ENCODE measurements at places on chromosomes 2 and 18. TPM values are rescaled to one million over a fixed set of nuclear protein-coding genes. Genes with fewer than 3 reads are reported as not detected.

Gene CYRIA
- 1.7 TPM for total RNA-seq

Gene NTSR2
- not detected for total RNA-seq

Gene TUBA3E
- 9.5 TPM for total RNA-seq

- H3K36me3 ChIP-seq: no peaks in the 10 kb centered on the region
- peak overlapping the region; percentile 54 for H3K4me3 ChIP-seq
- DNase-seq: no peak
- no peaks in the 10 kb centered on the region for H3K4me1 ChIP-seq
These were observed 966 bp downstream of the ADCY3 start for GRCh38 chr2:24919037-24919505.

DNA sequence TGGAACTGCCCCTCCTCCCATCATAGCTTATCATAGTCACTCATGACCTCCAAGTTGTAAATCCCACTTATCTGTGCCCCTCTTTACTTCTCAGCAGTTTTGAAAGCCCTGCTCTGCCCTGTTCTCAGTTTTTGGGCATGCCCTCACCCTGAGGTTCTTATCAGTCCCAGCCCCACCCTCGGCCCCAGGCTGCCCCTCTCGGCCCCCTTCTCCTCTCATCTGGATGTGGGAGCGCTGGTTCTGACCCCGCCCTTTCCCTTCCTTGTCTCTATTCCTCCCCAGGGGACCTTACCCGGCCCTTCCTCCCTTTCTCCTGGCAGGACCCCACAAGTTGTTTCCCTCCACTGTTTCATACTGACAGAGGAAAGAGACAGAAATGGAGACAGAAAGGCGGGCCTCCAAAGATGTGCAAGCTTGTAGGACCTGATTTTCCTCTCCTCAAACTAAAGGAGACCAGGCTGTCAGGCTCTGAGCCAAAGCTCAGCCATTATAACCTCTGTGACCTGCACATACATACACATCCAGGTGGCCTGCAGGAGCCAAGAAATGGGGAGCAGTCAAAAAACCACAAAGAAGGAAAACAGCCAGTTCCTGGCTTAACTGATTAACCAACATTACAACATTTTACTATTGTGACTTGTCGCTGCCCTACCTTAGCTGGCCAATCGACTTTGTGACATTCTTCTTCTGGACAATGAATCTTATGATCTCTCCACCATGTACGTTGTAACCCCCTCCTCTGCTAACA is 171.0 kb upstream of the HS6ST1 start:
- peaks cover 13% of the 10 kb centered on the region for H3K4me1 ChIP-seq
- H3K4me3 ChIP-seq: no peak overlapping the region
- H3K27me3 ChIP-seq: no peaks in the 10 kb centered on the region
- no peak overlapping the region for H3K27ac ChIP-seq
- no peak for DNase-seq

DNA sequence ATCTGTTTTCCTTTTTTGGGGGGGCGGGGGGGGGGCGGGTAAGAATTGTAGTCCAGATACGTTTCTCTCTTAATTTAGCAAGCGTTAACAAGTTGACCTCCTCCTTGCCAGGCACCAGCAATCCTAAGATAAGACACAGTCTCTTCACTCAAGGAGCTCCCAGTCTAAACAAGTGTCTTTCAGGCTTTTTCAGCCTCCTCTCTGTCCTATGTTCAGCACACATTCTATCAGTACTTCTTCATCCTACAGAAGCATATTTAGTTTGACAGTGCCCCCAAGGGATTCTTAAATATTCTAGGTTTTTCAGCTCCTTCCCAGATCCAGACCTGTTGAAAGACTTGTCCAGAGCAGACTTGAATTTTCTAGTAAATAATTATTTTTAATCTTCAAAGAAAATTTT is 2.7 kb downstream of the PPP1CB start:
- peaks cover 6% of the 10 kb centered on the region for H3K36me3 ChIP-seq
- H3K27ac ChIP-seq: peak overlapping the region; percentile 100
- H3K27me3 ChIP-seq: no peaks in the 10 kb centered on the region
- peak overlapping the region; percentile 91 for H3K4me3 ChIP-seq
- H3K4me1 ChIP-seq: peaks cover 66% of the 10 kb centered on the region

GRCh38 chr2:143762176-143762928 is 633.1 kb downstream of the ARHGAP15 start:
- DNase-seq: no peak
- no peak overlapping the region for H3K27ac ChIP-seq
- H3K4me3 ChIP-seq: no peak overlapping the region
- no peaks in the 10 kb centered on the region for H3K27me3 ChIP-seq
- H3K4me1 ChIP-seq: no peaks in the 10 kb centered on the region
- no peaks in the 10 kb centered on the region for H3K36me3 ChIP-seq

All from right atrium auricular region (tissue), 2 donors.